ENCODE measurements at places on chromosomes 4 and X. TPM values are rescaled to one million over a fixed set of nuclear protein-coding genes. Genes with fewer than 3 reads are reported as not detected.

GRCh38 chr4:118175506-118175905 lies 141.2 kb downstream of the NDST3 start:
- H3K4me3 ChIP-seq: no peak overlapping the region
- no peak overlapping the region for H3K27ac ChIP-seq
- H3K27me3 ChIP-seq: no peaks in the 10 kb centered on the region
- DNase-seq: no peak

Gene SCML2
- total RNA-seq: 0.75 TPM

DNA sequence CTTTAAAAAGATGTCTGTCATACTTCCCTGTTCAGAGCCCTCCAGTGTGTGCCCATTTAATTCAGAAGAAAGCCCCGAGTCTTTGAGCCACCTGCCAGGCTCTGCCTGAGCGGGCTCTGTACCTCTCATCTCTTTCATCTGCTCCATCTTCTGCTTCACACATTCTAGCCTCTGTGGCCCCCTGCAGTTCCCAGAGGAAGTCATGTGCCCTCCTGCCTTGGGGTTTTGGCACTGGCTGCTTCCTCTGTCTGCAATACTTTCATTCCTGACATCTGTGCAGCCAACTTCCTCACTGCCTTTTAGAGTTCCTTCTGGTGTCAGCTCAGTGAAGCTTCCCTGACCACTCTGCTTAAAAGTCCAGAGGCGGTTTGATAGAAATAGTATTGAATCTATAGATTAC lies 6.2 kb upstream of the STK32B start:
- H3K27me3 ChIP-seq: no peaks in the 10 kb centered on the region
- H3K36me3 ChIP-seq: no peaks in the 10 kb centered on the region
- no peak overlapping the region for H3K27ac ChIP-seq

Gene CXCL1
- total RNA-seq: not detected

GRCh38 chr4:108359130-108359985 lies 190.6 kb upstream of the LEF1 start:
- H3K4me3 ChIP-seq: no peak overlapping the region
- H3K27me3 ChIP-seq: no peaks in the 10 kb centered on the region
- peaks cover 48% of the 10 kb centered on the region for H3K4me1 ChIP-seq
- DNase-seq: peak; percentile 50

DNA sequence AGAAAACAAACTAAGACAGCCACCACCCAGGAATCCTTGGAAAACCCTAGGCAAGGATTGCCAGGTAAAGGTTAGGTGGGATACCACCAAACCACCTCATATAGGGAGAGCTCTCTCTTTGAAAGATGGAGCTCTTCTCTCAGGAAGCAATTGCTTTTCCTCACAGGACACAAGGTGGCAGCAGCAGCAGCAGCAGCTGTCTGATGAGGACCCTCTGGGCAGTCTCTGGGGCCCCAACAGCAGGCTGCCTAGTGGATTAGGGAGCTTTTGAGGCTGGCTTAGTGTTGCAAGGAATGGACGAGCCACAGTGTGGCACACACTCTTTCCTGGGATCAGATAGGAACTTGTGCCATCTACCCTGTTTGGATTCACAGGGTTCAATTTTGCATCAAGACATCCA lies 41.4 kb upstream of the CHRDL1 start:
- H3K27me3 ChIP-seq: no peaks in the 10 kb centered on the region
- H3K4me3 ChIP-seq: no peak overlapping the region
- H3K36me3 ChIP-seq: no peaks in the 10 kb centered on the region

- H3K4me3 ChIP-seq: no peak overlapping the region
- no peak for DNase-seq
- H3K27ac ChIP-seq: no peak overlapping the region
- H3K36me3 ChIP-seq: no peaks in the 10 kb centered on the region
Measured at GRCh38 chr4:186644737-186645261, 78.9 kb downstream of the FAT1 start.

- H3K4me3 ChIP-seq: no peak overlapping the region
- H3K27me3 ChIP-seq: no peaks in the 10 kb centered on the region
- H3K36me3 ChIP-seq: no peaks in the 10 kb centered on the region
- no peak for DNase-seq
- no peak overlapping the region for H3K27ac ChIP-seq
Measured at GRCh38 chr4:158203929-158204328, 6.4 kb upstream of the TMEM144 start.

Gene PCDH19
- total RNA-seq: not detected

Gene SUPT20HL1
- total RNA-seq: not detected

- no peak overlapping the region for H3K27ac ChIP-seq
- peak; percentile 12 for DNase-seq
- H3K4me1 ChIP-seq: no peaks in the 10 kb centered on the region
- no peaks in the 10 kb centered on the region for H3K36me3 ChIP-seq
- H3K4me3 ChIP-seq: no peak overlapping the region
Measured at GRCh38 chrX:131677655-131678628, 134.1 kb downstream of the OR13H1 start.

- H3K4me3 ChIP-seq: no peak overlapping the region
- H3K27ac ChIP-seq: no peak overlapping the region
- H3K36me3 ChIP-seq: peaks cover 15% of the 10 kb centered on the region
Measured at GRCh38 chrX:119541188-119541587, 24.0 kb downstream of the STEEP1 start.

DNA sequence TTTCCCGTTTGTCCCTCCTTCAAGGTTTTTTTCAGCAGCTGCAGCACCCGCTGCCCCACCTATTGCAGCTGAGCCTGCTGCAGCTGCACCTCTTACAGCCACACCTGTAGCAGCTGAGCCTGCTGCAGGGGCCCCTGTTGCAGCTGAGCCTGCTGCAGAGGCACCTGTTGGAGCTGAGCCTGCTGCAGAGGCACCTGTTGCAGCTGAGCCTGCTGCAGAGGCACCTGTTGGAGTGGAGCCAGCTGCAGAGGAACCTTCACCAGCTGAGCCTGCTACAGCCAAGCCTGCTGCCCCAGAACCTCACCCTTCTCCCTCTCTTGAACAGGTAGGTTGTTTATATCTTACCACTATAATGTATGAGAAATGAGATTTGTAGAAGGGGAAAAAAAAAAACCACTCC lies 4.5 kb downstream of the PRR27 start:
- no peak overlapping the region for H3K4me3 ChIP-seq
- no peaks in the 10 kb centered on the region for H3K27me3 ChIP-seq
- H3K4me1 ChIP-seq: no peaks in the 10 kb centered on the region
- H3K27ac ChIP-seq: no peak overlapping the region
- no peak for DNase-seq
- H3K36me3 ChIP-seq: no peaks in the 10 kb centered on the region

Gene SCML1
- total RNA-seq: 16.7 TPM

GRCh38 chrX:124720532-124720931 lies 374.2 kb downstream of the SH2D1A start:
- no peaks in the 10 kb centered on the region for H3K27me3 ChIP-seq
- H3K4me1 ChIP-seq: peaks cover 3% of the 10 kb centered on the region
- H3K4me3 ChIP-seq: no peak overlapping the region
- H3K36me3 ChIP-seq: no peaks in the 10 kb centered on the region
- DNase-seq: no peak
- no peak overlapping the region for H3K27ac ChIP-seq

Gene ALAS2
- total RNA-seq: not detected

DNA sequence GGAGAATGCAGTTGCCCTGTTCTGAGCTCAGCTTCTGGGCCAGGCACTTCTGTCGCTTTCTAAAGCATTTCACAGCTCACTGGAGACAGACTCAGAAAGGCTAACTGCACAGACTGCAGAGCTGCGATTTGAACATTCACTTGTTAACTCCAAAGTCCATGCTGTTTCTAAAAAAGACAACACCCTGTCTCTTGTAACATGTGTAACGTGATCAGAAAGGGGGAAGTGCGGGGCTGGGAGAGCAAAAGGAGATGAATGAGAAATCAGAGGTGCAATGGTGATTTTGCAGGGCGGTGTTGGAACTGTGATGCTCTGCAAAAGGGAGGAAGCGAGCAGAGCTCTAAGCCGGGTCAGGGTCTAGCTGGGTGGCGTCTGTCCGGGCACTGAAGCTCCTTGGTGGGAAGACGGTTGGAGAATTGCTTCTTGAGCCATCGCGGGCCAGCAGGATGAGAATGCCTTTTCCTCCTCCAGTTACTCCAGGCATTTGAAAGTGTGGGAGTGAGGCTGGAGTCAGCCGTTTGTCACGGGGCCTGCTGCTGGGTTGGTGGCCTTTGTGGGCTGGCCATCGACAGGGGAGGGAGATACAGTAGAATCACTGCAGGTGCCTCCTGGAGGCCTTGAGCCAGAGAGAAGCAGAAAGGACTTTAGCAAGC lies 20.3 kb downstream of the TBC1D14 start:
- peaks cover 33% of the 10 kb centered on the region for H3K4me1 ChIP-seq
- no peaks in the 10 kb centered on the region for H3K27me3 ChIP-seq
- H3K36me3 ChIP-seq: peaks cover 2% of the 10 kb centered on the region
- no peak overlapping the region for H3K27ac ChIP-seq

DNA sequence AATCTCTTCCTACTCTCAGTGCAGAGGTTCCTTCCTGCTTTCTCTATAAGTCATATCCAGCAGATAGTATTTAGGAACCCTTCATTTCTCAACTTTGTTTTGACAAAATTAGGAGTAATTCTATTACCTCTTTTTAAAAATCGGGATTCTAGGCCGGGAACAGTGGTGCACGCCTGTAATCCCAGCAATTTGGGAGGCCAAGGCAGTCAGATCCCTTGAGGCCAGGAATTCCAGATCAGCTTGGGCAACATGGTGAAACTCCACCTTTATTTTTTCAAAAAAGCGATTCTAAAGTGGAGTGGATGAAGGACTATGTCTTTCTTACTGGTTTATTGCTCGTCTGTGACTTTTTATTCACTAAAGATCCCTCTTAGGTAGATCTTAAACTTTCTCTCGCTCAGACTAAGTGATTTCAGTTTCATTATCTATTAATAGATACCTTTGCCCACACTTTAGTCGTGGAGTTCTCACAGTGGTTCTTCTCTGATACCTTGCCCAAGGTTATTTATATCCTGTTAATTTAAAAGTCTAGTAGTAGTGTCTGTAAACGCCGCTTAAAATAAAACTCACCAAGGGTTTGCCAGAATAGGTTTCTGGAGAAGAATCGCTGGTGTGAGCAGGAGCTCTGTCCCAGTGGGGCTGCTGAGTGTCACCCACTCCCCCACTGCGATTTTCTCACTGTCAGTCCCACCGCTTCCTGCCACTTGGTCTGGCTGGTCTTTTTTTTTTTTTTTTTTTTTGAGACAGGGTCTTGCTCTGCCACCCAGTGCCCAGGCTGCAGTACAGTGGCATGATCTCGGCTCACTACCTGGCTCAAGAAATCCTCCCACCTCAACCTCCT lies 27.0 kb upstream of the TMEM131L start:
- no peaks in the 10 kb centered on the region for H3K36me3 ChIP-seq
- H3K4me1 ChIP-seq: peaks cover 23% of the 10 kb centered on the region
- H3K27me3 ChIP-seq: no peaks in the 10 kb centered on the region
- DNase-seq: no peak
- peak overlapping the region; percentile 83 for H3K4me3 ChIP-seq

Gene TLR6
- 7.7 TPM for total RNA-seq

Gene ERAS
- total RNA-seq: not detected

GRCh38 chr4:108172753-108173598 lies 4.2 kb upstream of the LEF1 start:
- DNase-seq: peak; percentile 75
- H3K27ac ChIP-seq: peak overlapping the region; percentile 45
- peaks cover 38% of the 10 kb centered on the region for H3K27me3 ChIP-seq
- H3K36me3 ChIP-seq: peaks cover 6% of the 10 kb centered on the region
- H3K4me1 ChIP-seq: peaks cover 48% of the 10 kb centered on the region

GRCh38 chr4:101018836-101019235 lies 328.5 kb downstream of the PPP3CA start:
- H3K4me3 ChIP-seq: no peak overlapping the region
- peaks cover 4% of the 10 kb centered on the region for H3K36me3 ChIP-seq

GRCh38 chr4:104964410-104965175 lies 182.1 kb upstream of the TET2 start:
- peaks cover 7% of the 10 kb centered on the region for H3K4me1 ChIP-seq
- H3K27ac ChIP-seq: no peak overlapping the region
- H3K4me3 ChIP-seq: no peak overlapping the region
- no peaks in the 10 kb centered on the region for H3K27me3 ChIP-seq
- no peaks in the 10 kb centered on the region for H3K36me3 ChIP-seq

Gene TCEAL2
- total RNA-seq: 0.30 TPM

- no peak overlapping the region for H3K27ac ChIP-seq
- H3K4me1 ChIP-seq: peaks cover 26% of the 10 kb centered on the region
- H3K27me3 ChIP-seq: no peaks in the 10 kb centered on the region
Measured at GRCh38 chr4:38174801-38175200, 214.6 kb downstream of the PTTG2 start.

Gene RASGEF1B
- 7.3 TPM for total RNA-seq

Data from T-cell (primary cell).